ENCODE measurements at places on chromosomes 6 and 20.

DNA sequence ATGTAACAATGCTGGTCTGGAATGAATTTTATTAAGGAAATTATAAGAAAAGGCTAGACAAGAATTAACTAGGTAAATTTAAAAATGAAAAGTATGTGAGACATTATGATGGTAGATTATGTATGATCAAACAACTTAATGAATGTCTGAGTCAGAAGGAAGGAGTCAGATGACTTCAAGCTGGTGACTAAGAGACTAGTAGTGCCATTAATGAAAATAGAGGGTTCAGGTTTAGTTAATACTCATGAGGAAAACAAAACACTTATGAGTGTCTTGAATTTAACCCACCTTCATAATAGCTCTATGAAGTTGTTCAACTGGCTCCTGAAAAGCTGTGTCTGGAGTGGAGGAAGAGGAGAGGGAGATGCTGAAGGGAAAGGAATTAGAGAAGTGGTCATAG is 256.3 kb downstream of the ADGRB3 start:
- no peak for DNase-seq

GRCh38 chr20:21762646-21763045 is 57.2 kb downstream of the PAX1 start:
- no peak for DNase-seq

DNA sequence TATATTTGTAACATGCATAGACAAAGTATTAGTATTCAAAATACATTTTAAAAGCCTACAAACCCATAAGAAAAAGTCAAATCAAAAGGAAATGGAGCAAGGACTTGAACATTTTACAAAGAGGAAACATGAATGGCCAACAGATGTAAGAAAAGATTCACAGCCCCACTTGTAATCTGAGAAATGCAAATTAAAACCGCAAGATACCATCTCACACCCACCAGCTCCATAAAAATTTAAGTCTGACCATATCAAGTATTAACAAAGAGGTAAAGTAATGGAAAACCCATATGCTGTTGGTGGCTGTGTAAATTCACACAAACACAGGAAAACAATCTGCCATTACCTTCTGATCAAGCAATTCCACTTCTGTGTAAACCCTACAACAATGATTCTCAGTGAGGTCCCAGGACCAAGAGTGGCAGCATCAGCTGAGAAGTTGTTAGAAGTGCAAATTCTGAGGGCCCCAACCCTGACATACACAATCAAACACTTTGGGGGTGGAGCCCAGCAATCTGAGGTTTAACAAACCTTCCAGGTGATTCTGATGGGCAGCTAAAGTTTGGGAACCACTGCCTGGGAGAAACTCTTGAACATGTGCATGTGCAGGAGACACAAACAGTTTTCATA is 30.9 kb downstream of the BCL2L1 start:
- no peak for DNase-seq

DNA sequence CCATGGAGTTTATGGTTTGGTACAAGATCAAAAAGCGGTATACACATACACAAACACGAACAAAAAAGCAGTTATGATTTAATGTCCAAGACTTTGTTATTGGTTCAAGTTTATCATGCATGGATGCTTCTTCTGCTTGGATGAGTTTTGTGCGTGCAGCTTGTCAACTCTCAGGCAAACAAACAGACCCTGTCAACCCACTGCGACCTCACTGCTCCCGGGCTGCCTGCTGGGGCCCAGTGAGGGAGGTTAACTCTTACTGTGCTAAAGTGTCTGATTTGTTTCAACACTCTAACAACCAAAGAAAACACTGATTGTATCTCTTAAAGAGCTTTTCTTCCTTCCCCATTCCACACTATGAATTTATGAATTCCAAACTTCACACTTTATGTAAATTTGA is 26.8 kb upstream of the DDR1 start:
- no peak for DNase-seq

GRCh38 chr20:4894409-4894808 is 106.9 kb downstream of the SLC23A2 start:
- no peak for DNase-seq

DNA sequence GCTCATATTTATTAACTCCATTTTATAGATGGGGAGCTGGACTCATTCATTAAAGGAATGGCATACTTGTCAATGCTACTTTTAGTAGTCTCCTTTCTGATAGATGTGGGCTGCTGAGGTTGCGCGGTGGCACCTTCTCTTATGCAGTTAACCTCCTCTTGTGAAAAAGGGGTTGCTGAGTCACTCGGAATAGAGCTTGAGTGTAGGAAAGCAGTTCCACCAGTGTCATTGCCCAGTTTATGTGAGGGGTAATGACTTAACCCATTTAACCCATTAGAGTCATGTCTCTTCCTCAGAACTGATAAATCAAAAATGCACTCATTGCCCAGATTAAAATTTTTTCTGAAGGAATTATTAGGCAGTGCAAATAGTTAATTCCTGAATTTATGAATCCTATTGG is 6.3 kb downstream of the MAPK14 start:
- no peak for DNase-seq

GRCh38 chr6:160921095-160921494 is 70.5 kb upstream of the MAP3K4 start:
- DNase-seq = no peak

DNA sequence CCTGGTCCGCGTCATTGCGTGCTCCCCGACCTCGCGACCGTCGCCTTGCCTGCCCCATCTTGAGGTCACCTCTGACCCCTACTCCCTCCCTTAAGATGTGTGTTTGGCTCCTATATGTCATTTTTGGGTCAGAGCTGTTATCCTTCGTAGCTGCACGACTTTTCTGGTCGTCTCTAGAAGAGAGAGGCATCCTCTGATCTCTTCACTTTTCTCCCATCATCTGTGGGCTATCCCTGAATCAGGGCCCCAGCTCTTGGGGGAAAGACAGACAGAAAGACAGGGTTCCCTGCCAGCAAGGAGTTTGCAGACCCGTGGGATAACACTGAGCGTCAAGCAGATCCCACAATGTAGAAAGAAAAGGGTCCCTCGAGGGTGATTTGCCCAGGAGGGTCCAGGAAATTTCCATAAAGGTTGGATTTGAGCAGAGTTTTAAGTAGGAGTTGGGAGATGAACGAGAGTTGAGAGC is 555 bp downstream of the FAM120B start:
- DNase-seq = no peak

DNA sequence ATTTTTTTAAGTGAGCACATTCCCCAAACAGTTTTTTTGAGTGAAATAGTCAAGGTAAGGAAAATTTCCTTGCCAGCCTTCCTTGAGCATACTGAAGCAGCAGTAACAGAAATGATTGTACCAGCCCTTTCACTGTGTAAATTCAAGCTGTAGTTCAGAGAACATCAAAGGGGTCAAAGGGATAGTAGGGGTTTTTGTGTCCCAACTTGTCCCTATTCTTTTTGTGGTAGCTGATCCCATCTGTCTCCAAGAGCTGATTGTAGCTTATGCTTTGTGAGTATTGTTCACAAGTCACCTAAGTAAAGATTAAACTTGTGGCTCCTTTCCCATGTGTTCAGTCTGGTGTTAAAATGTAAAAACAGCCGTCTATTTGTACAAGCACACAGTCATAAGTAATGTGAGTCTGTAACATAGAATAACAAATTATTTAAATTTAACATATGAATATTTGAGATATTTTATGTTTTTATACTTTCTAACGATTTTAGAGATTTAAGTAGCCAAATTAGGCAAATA is 185.0 kb downstream of the CENPW start:
- DNase-seq = no peak

GRCh38 chr20:63881451-63882226 is 13.3 kb upstream of the DNAJC5 start:
- no peak for DNase-seq

- DNase-seq = no peak
Measured at GRCh38 chr20:10090588-10091166, 55.9 kb downstream of the ANKEF1 start.

Data from activated CD8-positive, alpha-beta memory T cell treated with anti-CD3 and anti-CD28 coated beads for 1 hour (primary cell).